ENCODE measurements at places on chromosomes 6 and 20.
A peak's percentile ranks its signal among the peaks of the same experiment; 100 is the strongest.

DNA sequence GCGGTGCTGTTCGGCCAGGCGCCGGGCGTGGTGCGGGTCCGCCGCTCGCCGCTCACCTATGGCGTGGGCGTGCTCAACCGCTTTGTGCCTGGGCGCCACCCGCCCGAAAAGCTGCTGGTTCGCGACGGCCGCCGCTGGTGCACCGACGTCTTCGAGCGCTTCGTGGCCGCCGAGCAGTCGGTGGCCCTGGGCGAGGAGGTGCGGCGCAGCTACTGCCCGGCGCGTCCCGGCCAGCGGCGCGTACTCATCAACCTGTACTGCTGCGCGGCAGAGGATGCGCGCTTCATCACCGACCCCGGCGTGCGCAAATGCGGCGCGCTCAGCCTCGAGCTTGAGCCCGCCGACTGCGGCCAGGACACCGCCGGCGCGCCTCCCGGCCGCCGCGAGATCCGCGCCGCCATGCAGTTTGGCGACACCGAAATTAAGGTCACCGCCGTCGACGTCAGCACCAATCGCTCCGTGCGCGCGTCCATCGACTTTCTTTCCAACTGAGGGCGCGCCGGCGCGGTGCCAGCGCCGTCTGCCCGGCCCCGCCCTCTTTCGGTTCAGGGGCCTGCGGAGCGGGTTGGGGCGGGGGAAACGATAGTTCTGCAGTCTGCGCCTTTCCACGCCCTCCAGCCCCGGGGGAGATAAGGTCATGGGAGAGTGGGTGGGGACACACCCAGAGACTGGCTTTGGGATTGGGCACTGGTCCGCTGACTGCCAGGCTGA, 15.7 kb downstream of the ADISSP start:
- DNase-seq, result peak; percentile 72

GRCh38 chr6:33771146-33772081, 17.5 kb downstream of the LEMD2 start:
- DNase-seq, result peak; percentile 59

GRCh38 chr6:13419422-13420195, 67.8 kb downstream of the GFOD1 start:
- no peak for DNase-seq

- DNase-seq, result no peak
Measured at GRCh38 chr20:43755390-43755789, 28.6 kb upstream of the GTSF1L start.

DNA sequence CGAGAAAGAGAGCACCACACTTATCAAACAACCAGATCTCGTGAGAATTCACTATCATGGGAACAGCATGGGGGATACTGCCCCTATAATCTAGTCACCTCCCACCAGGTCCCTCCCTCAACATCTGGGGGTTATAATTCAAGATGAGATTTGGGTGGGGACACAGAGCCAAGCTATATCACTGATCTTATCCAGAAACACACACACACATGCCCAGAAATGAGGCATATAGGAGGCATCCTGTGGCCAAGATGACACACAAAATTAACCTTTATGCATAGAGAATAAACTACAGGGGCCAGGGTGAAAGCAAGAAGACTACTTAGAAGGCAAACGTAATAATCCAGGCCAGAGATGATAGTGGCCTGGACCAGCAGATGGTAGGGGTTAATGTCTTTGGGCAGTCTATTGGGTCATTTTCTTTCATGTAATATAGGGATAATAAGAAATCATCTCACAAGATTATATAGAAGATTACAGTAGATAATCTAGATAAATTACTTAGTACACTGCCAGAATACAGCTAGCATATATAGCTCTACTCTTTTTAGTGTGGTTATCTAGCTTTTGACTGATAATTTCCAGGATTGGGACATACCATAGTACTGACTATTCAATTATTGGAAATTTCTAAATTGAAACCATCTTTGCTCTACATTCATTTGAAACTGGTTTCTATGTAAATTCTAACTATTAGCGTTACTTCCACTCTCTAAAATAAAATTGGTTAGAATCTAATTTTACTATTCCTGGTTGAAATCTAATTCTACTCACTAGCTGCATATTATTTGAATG, 20.0 kb downstream of the RNF144B start:
- DNase-seq, result no peak

DNA sequence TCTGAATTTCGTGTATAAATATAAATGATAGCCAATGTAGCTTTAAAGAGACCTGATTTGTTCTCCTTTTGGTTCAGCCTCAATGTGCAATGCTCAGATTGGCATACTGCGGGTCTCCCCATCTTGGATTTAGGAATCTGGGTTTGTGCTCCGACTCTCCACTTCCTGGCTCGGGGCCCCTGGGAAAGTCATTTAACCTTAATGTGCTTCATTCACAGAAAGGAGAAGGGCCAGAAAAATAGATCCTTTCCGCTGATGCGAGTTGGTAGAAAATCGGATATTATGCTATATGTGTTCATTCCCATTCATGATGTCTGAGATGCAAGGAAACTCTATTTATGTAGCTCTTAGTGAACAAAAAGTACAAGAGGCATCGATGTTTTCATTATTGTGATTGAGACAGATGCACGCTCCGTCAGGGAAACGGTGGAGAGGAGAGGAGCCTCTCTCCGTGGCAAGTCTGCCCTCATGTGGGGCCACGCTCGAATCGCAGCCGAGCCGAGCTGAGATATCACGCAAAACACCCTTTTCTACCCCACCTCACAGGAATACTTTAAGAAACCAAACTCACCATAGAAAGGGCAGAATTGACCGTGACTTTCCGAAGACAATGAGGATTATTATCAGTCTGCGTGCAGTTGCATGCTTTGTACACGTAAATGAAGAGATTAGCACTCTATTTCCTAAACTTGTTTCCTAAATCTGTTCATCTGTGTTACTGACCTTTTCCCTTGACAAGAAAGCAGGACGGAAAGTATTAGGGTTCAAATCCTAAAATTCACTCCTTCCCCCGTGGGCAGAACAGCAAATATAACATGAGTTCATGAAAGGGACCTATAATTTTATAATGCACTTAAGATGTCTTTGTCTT, 136.6 kb downstream of the COL9A1 start:
- no peak for DNase-seq

GRCh38 chr20:2694008-2694471, 1.5 kb downstream of the EBF4 start:
- no peak for DNase-seq

GRCh38 chr20:34355427-34355826, 7.6 kb upstream of the ITCH start:
- DNase-seq, result no peak

Data from CD4-positive, alpha-beta T cell treated with Interleukin-21 for 1 hour (primary cell).